ENCODE measurements at places on chromosomes 12 and 14. TPM values are rescaled to one million over a fixed set of nuclear protein-coding genes. Genes with fewer than 3 reads are reported as not detected.

- H3K4me1 ChIP-seq, result no peaks in the 10 kb centered on the region
- no peak for DNase-seq
- no peak overlapping the region for H3K4me3 ChIP-seq
- H3K27ac ChIP-seq, result no peak overlapping the region
- no peaks in the 10 kb centered on the region for H3K27me3 ChIP-seq
- H3K36me3 ChIP-seq, result no peaks in the 10 kb centered on the region
Measured at GRCh38 chr12:2624543-2625288, 170.1 kb upstream of the FKBP4 start.

DNA sequence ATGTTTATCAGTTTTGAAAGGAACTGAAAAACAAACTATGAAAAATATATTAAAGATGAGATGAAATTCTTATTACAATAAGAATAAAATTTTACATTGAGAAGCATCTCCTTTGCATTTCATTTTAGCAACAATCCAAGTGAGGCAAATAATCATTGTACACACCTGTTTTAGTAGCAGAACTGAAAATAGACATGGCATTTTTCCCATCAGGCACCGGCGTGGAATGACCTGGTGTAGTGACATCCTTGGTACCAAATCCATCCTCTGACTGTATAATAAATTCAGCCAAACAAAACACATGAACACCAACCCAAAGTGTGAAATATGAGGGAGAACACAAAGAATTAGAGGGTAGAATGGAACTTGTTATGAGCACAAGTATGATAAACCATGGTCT is 271.4 kb downstream of the MED13L start:
- no peak overlapping the region for H3K4me3 ChIP-seq
- no peaks in the 10 kb centered on the region for H3K4me1 ChIP-seq
- H3K27me3 ChIP-seq, result no peaks in the 10 kb centered on the region
- no peak overlapping the region for H3K27ac ChIP-seq
- no peak for DNase-seq

GRCh38 chr14:98169170-98169587 is 1102.8 kb downstream of the BCL11B start:
- no peaks in the 10 kb centered on the region for H3K36me3 ChIP-seq
- H3K27ac ChIP-seq, result no peak overlapping the region
- no peak overlapping the region for H3K4me3 ChIP-seq
- DNase-seq, result no peak
- no peaks in the 10 kb centered on the region for H3K4me1 ChIP-seq

DNA sequence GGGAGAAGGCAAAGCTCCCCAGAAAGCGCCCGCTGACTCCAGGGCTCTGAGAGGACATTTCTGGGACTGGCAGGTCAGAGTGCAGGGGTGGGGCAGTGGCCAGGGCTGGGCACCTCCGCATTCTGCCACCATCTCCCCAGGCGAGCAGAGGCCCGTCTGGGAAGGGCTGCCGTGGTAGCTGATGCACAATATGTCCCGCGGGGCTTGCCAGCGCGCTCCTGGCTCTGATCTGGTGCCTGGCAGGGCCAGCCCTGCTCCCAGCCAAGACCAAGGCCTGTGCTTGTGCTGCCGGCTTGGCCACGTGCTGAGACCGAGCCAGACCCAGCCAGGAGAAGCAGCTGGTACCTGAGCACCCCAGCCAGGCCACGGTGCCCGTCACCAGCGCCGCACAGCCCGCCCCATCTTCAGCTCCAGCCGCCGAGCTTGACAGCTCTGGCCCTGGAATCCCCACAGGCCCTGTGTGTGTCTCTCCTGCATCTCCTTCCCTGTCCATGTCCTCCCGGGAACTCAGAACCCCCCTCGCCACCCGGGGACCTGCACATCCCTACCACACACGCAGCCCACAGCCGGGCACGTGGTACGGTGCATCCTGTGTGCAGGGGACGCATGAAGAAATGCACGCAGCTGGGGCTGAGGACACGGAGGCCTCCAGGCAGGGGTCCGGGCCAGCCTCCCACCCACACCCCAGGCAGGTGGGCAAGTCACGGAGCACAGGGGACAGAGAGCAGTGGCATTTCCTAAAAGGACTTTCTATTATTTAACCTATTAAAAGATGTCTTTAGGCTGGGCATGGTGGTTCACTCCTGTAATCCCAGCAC is 68.6 kb upstream of the C14orf180 start:
- H3K4me3 ChIP-seq, result no peak overlapping the region
- H3K36me3 ChIP-seq, result no peaks in the 10 kb centered on the region
- H3K27ac ChIP-seq, result no peak overlapping the region
- no peak for DNase-seq

- no peak overlapping the region for H3K27ac ChIP-seq
- H3K4me1 ChIP-seq, result peaks cover 49% of the 10 kb centered on the region
- H3K27me3 ChIP-seq, result no peaks in the 10 kb centered on the region
- H3K36me3 ChIP-seq, result peaks cover 9% of the 10 kb centered on the region
- no peak overlapping the region for H3K4me3 ChIP-seq
Measured at GRCh38 chr12:6211421-6211869, 11.2 kb downstream of the CD9 start.

GRCh38 chr12:50626026-50626425 is 121.2 kb downstream of the DIP2B start:
- H3K27ac ChIP-seq, result no peak overlapping the region
- H3K4me3 ChIP-seq, result no peak overlapping the region
- peaks cover 4% of the 10 kb centered on the region for H3K36me3 ChIP-seq
- H3K4me1 ChIP-seq, result peaks cover 25% of the 10 kb centered on the region
- H3K27me3 ChIP-seq, result no peaks in the 10 kb centered on the region
- no peak for DNase-seq

DNA sequence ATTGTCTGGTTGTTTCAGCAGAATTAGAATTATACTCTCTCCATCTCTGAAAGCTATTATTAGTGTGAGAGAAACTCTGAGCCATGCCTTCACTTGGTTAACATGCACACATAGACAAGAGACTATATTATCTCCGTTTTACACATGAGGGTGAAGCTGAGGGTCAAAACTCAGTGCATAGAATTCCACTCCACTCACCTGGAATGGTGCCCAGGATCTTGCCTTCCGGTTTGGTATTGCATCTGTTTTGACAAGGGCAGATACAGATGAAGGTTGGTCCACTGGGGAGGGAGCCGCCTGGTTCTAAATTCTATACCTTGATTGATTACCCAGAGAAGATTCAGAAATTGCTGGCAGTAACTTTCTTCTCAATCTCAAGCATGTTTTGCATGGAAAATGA is 149.5 kb upstream of the PELI2 start:
- no peaks in the 10 kb centered on the region for H3K4me1 ChIP-seq
- no peaks in the 10 kb centered on the region for H3K36me3 ChIP-seq
- no peak overlapping the region for H3K27ac ChIP-seq
- no peak overlapping the region for H3K4me3 ChIP-seq

GRCh38 chr12:19138551-19138950 is 9.0 kb downstream of the PLEKHA5 start:
- no peaks in the 10 kb centered on the region for H3K36me3 ChIP-seq
- H3K27me3 ChIP-seq, result no peaks in the 10 kb centered on the region
- H3K27ac ChIP-seq, result no peak overlapping the region
- H3K4me3 ChIP-seq, result no peak overlapping the region
- DNase-seq, result no peak

OAS1 gene
- 19.9 TPM for total RNA-seq

- no peaks in the 10 kb centered on the region for H3K4me1 ChIP-seq
- no peaks in the 10 kb centered on the region for H3K27me3 ChIP-seq
- H3K27ac ChIP-seq, result no peak overlapping the region
- H3K4me3 ChIP-seq, result no peak overlapping the region
- no peak for DNase-seq
Measured at GRCh38 chr12:109182041-109182839, 65.9 kb downstream of the ACACB start.

VDR gene
- total RNA-seq, result 38.2 TPM

DNA sequence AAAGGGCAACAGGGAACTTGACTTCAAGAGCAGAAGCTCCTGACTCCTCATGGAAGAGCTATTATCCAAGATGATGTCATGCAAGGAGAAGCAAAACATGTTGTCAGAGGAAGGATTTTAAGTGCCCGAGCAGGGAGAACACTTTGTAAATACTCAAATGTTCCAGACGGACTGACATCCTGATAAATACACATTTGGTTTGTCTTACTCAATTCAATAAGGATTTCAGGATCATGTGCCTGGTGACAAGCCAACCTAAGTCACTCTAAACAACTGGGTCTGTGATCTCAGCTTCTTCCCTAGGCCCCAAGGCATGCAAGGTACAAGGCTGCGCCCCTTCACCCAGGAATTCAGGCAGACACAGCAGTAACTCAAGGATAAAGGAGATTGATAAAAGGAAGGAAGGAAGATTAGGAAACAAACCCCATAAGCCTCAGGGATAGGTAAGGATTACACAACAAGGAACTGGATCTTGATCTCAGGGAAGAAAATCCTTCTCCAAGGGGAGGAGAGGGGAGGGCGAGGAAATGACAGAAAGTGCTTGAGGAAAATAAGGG is 26.8 kb upstream of the CEBPE start:
- H3K36me3 ChIP-seq, result no peaks in the 10 kb centered on the region
- H3K27me3 ChIP-seq, result no peaks in the 10 kb centered on the region
- no peak overlapping the region for H3K4me3 ChIP-seq
- no peaks in the 10 kb centered on the region for H3K4me1 ChIP-seq
- no peak overlapping the region for H3K27ac ChIP-seq

ZBTB1 gene
- 19.8 TPM for total RNA-seq

IL22 gene
- total RNA-seq, result not detected

BHLHE41 gene
- total RNA-seq, result 62.9 TPM

DNA sequence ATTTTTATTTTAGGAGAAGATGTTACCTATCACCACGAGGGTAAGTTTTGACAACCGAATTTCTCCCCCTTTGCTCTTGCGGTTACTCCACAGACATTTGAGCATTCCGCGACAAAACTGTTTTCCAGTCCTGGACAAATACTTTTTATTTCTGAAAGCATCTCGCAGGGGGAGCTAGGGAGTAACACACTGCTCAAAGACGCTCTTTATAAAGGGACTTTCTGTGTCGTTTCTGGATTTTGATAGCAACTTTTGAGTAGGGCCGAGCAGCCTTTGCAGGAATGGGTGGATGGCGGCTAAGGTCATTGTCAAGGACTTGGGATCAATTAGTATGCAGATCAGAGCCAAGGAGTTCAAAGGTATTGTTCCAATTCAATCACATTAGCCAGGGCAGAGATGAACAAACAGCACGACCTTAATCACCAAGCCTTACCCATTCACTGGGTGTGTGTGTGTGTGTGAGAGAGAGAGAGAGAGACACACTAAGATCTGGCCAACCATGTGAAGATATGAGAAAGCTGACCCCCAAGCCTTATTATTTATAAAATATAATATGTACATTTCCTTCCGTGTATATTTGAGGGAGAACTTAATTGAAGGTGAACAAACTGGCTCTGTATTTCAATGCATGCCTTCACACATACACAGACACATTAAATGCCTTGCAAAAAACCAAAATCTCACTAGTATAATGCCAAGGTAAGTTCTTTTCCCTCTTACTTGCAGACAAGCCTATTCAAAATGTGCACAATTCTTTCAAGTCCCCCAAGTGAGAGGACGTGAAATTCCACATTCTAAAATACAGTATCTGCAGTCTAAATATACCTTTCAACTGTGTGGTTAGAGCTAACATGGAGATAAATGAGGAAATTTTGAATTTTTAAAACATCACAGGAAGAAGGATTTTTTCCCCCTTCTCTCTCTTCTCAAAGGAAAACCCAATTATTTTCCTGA is 613.8 kb downstream of the VRK1 start:
- no peak overlapping the region for H3K4me3 ChIP-seq
- H3K4me1 ChIP-seq, result no peaks in the 10 kb centered on the region
- no peak for DNase-seq
- H3K27ac ChIP-seq, result no peak overlapping the region

GRCh38 chr12:88501972-88502938 is 78.0 kb downstream of the KITLG start:
- H3K36me3 ChIP-seq, result no peaks in the 10 kb centered on the region
- H3K27ac ChIP-seq, result no peak overlapping the region
- no peaks in the 10 kb centered on the region for H3K27me3 ChIP-seq

NYNRIN gene
- 8.1 TPM for total RNA-seq

MSRB3 gene
- total RNA-seq, result 7.1 TPM

LALBA gene
- not detected for total RNA-seq

DNA sequence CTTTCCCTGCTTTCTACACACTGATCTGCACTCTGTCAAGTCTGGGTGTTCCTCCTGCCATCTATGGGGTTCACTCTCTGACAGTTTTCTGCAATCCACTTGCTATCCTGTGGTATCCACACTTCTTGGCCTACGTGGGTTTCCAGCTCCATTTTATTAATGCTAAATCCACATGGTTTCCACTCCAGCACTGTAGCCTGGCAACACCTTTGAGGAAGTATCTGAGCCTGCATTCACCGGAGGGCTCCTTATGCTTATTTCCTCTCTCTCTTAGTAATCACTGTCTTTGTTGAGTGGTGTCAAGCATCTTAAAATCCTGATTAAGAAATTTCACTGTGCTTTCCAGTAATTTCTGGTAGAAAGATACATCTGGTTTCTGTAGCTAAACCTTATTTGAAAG is 703.7 kb downstream of the TMEM121 start:
- H3K4me1 ChIP-seq, result no peaks in the 10 kb centered on the region
- no peak overlapping the region for H3K27ac ChIP-seq
- no peak for DNase-seq
- H3K4me3 ChIP-seq, result no peak overlapping the region
- no peaks in the 10 kb centered on the region for H3K36me3 ChIP-seq
- H3K27me3 ChIP-seq, result no peaks in the 10 kb centered on the region

- H3K27ac ChIP-seq, result no peak overlapping the region
- no peaks in the 10 kb centered on the region for H3K27me3 ChIP-seq
- H3K36me3 ChIP-seq, result no peaks in the 10 kb centered on the region
- no peaks in the 10 kb centered on the region for H3K4me1 ChIP-seq
- DNase-seq, result no peak
Measured at GRCh38 chr12:46585854-46586621, 213.5 kb upstream of the SLC38A2 start.

GRCh38 chr12:48165089-48165981 is 8.0 kb upstream of the ASB8 start:
- H3K27me3 ChIP-seq, result no peaks in the 10 kb centered on the region
- H3K4me3 ChIP-seq, result no peak overlapping the region
- no peak for DNase-seq
- H3K4me1 ChIP-seq, result no peaks in the 10 kb centered on the region
- H3K36me3 ChIP-seq, result no peaks in the 10 kb centered on the region

ANKRD33 gene
- total RNA-seq, result 0.41 TPM

- H3K4me1 ChIP-seq, result peaks cover 62% of the 10 kb centered on the region
- peak overlapping the region; percentile 12 for H3K27ac ChIP-seq
- H3K36me3 ChIP-seq, result no peaks in the 10 kb centered on the region
- DNase-seq, result peak; percentile 37
- H3K27me3 ChIP-seq, result no peaks in the 10 kb centered on the region
- no peak overlapping the region for H3K4me3 ChIP-seq
Measured at GRCh38 chr12:1592444-1593173, 1.8 kb downstream of the FBXL14 start.

GRCh38 chr12:26303418-26303817 is 108.0 kb downstream of the SSPN start:
- peaks cover 5% of the 10 kb centered on the region for H3K4me1 ChIP-seq
- no peaks in the 10 kb centered on the region for H3K27me3 ChIP-seq
- no peak for DNase-seq
- H3K4me3 ChIP-seq, result no peak overlapping the region
- no peak overlapping the region for H3K27ac ChIP-seq

DAO gene
- not detected for total RNA-seq

TAS2R31 gene
- 19.1 TPM for total RNA-seq

Data from adrenal gland (tissue), 19 donors.